ENCODE measurements at places on chromosomes 13 and 19. TPM values are rescaled to one million over a fixed set of nuclear protein-coding genes. Genes with fewer than 3 reads are reported as not detected.

DNA sequence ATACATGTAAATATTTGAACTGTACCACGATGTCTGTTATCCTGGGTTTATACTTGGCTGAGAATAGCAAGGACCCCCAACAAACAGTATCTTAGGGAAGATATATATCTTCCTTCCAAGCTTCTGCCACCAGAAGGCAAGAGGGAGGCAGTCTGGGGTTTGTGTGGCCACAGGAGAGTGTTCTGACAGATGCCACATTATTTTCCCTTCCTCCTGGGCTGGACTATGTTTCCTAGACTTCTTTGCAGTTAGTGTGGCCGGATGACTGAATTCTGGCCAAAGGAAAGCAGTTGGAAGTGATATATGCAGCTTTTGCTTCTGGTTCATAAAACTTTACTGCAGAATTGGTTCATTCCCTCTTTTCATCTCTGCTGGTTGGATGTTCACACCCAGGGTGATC lies 39.9 kb upstream of the TMTC4 start:
- DNase-seq, result no peak

GRCh38 chr13:99389520-99390304 lies 82.5 kb upstream of the GPR183 start:
- DNase-seq, result no peak

DNA sequence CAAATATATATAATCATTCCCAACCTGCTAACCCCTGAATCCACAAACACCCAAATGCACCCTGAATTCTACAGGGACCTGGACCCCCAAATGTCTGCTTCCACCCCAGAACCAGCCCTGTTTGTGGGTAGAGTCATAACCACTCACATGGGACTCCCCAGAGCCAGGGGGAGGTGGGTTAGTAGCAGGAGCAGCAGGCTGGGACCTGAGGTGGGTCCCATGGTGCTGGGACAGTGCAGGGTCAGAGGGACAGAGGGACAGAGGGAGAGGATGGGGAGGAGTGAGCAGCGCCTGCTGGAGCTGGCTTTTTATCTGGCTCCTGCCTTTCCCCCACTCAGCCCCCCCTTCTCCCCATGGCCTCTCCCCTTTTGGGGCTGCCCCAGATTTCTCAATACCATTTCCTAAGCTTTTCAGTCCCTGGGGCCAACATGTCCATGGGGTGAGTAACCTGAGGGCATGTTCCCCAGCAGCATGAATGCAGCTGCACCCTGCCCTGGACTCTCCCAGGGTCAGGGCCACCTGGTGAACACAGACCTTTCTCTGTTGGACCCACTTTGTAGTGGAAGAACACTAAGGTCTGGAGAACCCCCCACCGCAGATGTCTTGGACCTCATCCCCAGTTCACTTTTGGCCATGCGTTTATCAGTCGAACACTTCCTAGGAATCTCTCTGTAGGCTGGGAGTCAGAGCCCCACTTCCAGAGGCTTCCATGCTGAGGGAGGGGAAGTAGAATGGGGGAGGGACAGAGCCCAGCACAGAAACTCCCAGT lies at the start of gene C3:
C3 (minus strand) TSS at position 282 of the 769 bp plus-strand sequence; CDS start at position 221, 61 bp downstream.
- no peak for DNase-seq

DNA sequence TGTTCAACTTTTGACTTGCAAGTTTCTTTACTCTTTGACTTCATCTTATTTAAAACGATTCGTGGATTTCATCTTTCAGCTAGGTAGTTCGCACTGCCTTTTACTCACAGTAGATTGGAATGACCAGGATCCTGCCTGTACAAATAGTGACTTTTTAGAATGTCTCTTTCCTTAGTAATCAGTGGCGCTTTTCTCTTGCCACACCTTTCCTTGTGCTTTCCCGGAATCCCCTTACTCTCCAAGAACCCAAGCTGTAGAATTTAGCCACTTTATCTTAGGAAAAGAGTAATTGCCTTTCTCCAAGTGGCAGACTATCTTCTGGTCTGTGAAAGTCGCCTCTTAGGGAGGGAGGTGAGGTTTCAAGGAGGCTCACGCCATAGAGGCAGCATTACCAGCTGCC lies 123.4 kb downstream of the LMO7 start:
- DNase-seq, result no peak

The DIRAS1 gene
- polyA plus RNA-seq, result 9.0 TPM

The CILP2 gene
- polyA plus RNA-seq, result 1.9 TPM

GRCh38 chr19:805600-806550 lies 8.6 kb downstream of the PTBP1 start:
- DNase-seq, result peak; percentile 39

DNA sequence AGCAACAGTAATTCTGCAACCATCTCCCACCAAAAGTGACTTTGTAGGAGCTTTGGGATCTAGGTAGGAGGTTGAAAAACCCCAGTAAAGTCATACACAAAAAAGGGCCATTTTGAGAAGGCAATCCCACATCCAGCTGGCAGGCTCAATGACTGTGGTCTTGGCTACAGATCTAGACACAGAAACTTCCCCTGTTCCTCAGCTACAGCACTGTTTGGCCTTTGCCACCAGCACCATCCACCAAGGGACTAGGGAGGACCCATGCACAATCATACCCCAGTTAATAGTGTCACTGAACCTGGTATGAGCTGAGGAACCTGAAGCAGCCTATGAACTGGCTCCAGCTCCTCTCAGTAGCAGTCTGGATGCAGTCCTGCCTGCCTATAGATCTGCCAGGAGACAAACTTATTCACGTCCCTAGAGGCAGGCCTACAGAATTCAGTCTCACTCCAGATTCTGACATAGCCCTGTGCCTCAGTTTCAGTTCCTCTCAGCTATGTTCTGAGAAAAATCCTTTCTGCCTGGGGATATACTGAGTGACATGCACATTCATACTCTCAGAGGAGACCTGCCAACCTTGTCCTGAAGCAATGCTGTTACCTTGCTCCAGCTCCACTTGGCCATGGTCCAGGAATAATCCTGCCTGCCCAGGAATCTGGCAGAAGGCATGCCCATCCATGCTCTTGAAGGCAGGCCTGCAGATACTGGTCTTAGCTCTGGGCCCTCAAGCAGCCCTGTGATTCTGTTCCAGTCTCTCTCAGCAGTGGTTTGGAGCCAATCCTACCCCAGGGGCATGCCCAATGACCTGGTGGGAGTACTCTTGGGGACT lies 2048.3 kb upstream of the PCDH20 start:
- no peak for DNase-seq

The LRRC25 gene
- polyA plus RNA-seq, result not detected

DNA sequence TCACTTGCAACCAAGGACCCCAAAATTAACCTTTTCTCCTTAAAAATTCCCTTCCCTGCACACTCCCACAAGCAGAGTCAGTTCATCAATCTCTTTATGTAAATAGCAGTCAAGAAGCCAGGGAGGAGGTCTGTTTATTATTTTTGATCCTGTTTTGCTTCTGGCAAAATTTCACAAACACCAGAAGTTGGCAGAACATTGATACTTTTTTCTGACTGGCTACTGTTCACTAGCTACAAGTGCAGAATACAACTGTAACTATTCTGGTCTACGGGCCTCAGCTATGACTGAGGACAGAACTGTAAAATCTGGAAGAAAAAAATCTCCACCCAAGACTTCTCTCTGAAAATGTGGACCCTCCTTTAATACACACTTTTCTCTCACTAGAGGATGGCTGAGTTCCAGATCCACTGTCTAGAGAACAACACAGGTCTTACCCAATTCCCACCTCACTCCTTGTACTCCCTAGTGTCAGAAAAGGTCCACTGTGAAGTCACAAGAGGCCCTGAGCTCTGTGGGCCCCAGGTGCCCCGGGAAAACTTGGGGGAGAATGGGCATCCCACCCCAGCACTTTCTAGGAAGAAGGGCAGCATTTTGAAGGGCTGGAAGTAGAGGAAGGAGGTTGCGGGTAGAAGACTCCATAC lies 14.5 kb downstream of the STARD13 start:
- DNase-seq, result no peak

GRCh38 chr13:20064128-20064527 lies 96.7 kb downstream of the GJA3 start:
- DNase-seq, result no peak

DNA sequence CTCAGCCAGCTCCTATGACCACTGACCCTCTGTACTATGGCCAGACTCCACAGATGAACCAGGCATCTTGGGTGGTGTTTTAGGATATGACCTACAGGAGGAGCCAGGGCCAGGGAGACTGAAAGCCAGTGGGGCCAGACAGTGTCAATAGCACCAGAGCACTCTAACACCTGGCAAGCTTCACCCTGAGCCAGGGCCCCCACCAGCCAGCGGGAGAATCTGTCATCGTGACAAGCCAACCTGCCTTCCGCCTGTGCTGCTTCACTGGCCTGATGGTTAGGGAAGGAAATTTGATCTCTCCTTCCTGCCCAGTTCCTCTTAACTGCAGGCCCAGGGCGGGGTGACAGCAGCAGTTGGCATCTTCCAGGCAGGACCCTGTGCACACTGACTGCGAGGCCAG lies 222.4 kb downstream of the UQCRFS1 start:
- no peak for DNase-seq

- no peak for DNase-seq
These were observed 5.3 kb downstream of the RNASEH2B start for GRCh38 chr13:50914848-50915247.

GRCh38 chr13:39602277-39602613 lies 748 bp downstream of the LHFPL6 start:
- no peak for DNase-seq

- peak; percentile 95 for DNase-seq
These were observed 10.5 kb upstream of the TINCR start for GRCh38 chr19:5578097-5578846.

DNA sequence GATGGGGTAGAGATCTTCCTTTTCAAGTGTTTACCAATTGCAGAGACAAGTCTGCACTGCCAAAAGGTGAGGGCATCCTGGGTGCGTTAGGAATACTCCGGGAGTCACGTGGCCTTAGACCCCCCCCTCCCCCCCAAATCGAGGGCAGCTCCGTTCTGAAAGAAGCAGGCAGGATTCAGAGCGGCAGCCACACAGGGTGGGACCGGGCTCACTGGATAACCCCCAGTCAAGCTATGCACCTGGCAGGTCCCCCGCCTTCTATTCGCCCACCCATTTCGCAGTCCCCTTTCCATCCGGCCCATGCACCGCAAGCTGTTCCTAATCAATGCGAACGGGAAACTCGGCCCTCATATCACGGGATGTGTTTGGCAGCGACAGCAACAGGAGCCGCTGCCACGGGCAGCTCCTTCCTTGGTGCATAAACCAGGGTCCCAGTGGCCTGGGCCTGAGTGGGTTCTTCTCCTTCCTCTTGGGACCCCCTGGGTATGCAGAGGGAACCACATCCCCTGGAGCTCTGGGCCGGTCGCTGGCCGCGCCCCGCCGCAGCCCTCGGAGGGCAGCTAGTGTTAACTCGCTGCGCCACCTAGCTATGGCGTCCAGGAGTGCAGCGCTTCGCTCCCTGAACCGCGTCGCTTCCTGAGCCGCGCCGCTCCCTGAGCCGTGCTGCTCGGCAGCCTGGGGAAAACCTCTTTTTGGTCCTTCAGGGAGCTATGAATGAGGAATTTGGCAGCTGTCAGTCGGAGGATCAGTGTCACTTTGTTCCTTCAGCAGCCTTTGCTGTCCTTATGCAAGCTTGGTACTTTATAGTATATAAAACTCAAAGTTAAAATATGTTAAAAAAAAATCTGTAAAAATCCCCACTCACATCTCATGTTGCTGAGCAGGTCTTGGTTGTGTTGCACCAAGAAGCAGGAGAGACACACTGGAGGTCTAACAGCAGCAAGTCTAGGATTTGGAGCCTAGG lies 41.4 kb downstream of the LYL1 start:
- DNase-seq, result peak; percentile 92

GRCh38 chr19:49848938-49849337 lies 2.0 kb upstream of the PTOV1 start:
- DNase-seq, result no peak

- no peak for DNase-seq
These were observed 486.4 kb downstream of the TSHZ3 start for GRCh38 chr19:30862876-30863275.

DNA sequence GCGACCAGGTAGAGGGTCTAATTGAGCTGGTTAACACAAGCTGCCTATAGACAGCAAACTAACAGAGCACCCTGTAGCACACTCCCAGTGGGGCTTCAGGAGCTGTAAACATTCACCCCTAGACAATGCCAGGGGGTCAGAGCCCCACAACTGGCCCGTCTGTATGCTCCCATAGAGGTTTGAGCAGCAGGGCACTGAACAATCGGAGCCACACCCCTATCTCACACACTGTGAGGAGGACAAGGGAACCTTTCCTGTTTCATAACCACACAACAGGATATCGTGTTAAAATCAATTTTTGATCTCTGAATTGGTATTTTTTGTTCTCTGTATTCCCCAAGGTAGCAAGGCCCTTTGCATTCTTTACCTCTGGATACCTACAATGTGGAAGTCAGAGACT lies 266.1 kb downstream of the SPRY2 start:
- no peak for DNase-seq

The GAPDHS gene
- polyA plus RNA-seq, result not detected

The CGB8 gene
- polyA plus RNA-seq, result not detected

DNA sequence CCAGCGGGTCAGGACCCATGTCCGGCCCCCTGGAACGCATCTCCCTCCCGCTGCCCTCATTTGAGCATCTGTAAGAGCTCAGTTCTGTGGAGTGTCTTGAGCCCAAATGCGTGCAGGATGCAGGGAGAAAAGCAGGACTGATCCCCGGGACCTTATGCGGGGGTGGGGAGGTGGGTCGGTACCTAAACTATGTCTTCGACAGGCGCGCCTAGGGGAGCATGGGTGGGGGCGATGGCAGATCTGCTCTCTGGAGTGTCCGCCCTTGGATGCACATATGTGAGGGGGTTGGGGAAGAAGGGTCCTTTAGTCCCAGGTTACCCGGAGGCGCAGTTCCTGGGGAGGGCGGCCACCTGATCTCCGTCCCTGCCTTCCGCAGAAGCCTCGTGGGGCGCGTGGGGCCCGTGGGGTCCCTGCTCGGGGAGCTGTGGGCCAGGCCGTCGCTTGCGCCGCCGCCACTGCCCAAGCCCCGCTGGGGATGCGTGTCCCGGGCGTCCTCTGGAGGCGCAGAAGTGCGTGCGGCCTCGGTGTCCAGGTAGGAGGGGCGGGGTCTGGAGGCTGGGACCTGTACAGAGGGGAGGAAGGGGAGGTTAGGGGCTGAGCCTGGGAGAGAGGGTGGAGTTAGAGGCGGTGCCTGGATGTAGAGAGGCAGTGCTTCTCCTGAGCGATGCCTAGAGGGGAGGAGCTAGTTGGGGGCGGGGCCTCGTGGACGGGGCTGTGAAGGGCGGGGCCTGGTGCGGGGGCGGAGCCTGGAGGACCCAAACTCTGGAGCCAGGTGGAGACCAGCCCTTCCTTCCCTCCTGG lies 2.9 kb downstream of the CILP2 start:
- DNase-seq, result peak; percentile 97

DNA sequence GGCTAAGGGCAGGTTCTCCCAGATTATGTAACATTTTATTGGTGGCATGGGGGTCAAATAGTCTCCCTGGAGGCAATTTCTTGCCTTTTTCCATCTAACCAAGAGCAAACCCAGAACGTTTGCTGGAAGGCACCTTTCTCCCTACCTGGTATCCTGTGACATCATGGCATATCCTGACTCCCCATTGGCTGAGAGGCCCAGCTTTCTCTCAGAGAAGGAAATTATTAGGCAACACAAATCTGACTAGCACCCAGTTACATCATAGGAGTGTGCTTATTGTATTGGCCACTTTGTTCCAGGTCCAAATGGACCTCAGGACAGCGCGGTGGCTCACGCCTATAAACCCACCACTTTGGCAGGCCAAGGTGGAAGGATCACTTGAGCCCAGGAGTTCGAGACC lies 13.0 kb downstream of the NTN5 start:
- DNase-seq, result no peak

Data from SK-N-SH (cell line).